Activated CD4-positive, alpha-beta T cell treated with anti-CD3 and anti-CD28 coated beads, Interleukin-2, amount 10 ng/mL, durations not matched to agents 7 days and 5 days (primary cell): ENCODE measurements at places on chromosomes 7 and 10.

- no peak for DNase-seq
Observed at GRCh38 chr7:18356191-18356645, 139.3 kb upstream of the HDAC9 start.

DNA sequence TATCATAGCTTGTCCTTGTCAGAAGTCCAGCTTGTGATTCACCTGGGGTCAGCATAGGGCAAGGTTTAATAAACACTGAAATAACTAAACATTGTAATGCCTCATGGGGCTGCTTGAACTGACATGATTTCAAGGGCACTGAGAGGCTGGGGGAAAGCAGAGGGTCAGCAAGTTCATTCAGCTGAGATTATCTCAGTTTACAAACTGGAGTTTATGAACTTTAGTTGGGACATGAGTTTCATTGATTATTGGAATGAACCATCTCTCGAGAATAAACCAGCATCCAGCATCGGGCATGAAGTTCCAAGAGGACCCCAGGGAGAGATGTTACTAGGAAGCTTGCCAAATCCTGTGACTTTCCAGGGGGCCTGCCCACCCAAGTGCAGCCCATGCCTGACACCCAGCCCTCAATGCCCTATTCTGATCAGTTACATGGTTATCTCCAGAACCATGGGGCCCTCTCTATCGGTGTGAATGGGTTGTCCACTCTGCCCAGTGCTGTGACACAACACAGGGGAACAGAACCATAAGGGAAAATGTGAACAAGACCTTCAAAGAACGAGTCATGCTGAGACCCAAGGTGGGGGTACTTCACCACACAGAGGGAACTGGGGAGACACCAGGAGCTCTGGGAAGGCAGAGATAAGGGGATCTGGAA is 7.9 kb upstream of the CYP3A7 start:
- no peak for DNase-seq

DNA sequence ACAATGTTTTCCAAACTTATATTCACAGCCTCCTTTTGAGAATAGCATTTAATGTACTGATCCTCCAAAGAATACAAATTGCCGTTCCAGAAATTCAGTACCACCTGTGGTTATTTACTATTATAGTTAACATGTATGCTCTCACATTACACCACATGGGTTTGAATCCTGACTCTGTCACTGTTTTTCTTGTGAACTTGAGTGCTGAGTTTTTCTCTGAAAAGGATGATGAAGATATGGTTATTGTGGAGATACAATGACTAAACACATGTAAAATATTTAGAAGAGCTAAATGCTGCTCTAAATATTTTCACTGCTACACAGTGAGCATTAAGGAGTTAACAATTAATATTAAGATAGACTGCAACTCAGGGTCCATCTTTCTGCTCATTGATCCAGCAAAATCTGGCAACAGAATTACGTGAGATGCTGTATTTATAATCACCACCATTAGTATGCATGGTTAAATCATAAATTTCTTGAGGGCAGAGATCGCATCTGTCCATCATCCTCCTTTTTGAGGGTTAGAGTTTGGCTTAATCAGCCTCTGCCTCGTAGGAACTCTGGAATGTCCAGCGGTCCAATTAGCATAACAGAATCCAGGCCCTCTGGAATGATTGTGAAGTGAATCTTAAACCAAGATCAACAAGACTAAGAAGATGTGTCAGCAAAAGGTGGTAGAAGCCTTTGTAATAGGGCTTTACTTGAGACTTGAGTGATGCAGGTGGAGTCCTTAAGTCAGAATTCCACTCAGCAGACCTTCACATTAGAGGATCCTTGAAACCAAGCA is 152.8 kb downstream of the MACC1 start:
- DNase-seq: no peak

DNA sequence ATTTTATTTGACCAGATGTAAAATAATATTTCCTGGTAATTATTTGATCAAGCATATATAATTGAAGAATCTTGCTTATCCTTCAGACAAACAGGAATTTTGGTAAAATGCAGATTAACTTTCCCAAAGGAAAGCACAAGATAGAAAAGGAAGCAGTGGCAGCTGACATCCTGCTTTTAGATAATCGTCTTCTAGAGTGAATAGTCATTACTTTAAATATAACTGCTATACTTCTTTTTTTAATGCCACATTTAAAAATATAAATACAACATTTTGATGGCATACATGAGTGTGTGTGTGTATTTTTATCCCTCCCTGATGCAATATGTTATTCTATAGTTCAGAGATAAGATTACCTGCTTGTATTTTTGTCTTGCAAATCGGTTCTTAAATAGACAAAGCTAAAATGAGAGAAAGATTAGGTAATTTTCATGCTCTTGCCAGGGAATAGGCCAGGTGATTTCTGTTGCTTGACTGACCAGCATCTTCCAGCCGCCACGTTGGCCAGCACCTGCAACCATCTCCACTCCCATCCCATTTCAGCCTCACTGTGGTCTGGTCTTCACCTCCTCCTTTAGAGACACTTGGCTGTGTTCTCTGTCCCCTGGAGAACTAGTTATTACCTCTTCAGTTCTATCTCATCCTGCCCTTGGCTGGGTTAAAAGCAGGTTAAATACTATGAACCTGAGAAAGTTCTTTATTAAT is 58.1 kb downstream of the MDFIC start:
- DNase-seq: no peak

- DNase-seq: no peak
Observed at GRCh38 chr7:49093218-49093617, 168.9 kb downstream of the CDC14C start.

DNA sequence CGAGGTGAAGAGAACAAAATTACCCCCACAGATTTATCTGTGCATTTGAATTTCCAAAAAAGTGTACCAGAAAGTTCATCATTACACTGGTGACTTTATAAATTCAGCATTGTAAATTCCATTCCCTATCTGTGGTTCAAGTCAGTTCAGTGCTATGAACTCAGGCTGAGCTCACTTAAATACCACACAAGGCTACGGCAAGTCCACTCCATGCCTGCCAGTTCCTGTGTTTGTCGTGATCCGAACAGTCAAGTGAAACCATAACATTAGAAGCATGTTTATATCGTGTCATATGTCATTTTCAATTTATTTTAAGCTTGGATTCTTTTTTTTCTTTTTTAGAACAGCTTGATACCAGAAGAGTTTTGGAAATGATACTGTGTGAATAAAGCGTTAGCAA is 14.8 kb downstream of the MBL2 start:
- no peak for DNase-seq

- DNase-seq: peak; percentile 59
Observed at GRCh38 chr10:35127289-35127891, 744 bp downstream of the CREM start.

DNA sequence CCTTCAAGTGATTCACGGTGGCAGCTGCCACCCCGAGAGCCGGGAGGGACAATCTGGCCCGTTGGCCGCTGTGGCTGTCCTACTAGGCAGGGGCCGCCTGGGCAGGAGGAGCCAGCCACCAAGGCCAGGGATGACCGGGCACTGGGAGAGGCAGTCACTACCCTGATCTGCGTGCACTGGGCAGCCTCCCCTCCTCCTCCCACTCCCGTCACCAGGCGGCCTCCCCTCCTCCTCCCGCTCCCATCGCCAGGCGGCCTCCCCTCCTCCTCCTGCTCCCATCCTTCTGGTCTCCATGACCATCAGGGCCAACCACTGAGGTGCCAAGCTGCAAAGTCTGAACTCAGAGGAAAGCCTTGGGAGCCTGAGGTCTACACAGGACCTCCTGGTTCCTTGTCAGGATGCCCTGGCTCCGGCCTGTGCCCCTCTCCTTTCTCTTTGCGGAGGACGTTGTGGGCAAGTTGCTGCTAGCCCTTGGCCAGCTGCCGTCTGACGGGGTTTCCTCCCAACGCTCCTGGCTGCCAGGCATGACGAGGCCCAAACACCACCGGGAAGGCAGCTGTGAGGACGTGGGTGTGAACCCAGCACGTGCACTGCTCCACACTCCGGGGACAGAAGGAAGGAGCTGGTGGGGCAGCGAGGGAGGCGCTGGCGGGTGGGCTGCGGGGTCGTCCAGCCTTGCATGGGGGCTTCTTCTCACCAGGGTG is 131.1 kb downstream of the WDR37 start:
- DNase-seq: no peak
